Mammary microvascular endothelial cell (primary cell): ENCODE measurements at places on chromosomes 6 and 20. TPM values are rescaled to one million over a fixed set of nuclear protein-coding genes. Genes with fewer than 3 reads are reported as not detected.

Gene MAS1
- not detected in 2 replicates for total RNA-seq

Gene RGS17
- 1.1 and 3.4 TPM in 2 replicates for total RNA-seq

Gene JPH2
- total RNA-seq: 1.1 TPM in 2 replicates

Gene TP53TG5
- not detected in 2 replicates for total RNA-seq

Gene POPDC3
- total RNA-seq: 0.34 and 1.3 TPM in 2 replicates

Gene TMEM74B
- 0.20 and 1.4 TPM in 2 replicates for total RNA-seq

Gene CSE1L
- 172 and 179 TPM in 2 replicates for total RNA-seq

Gene OXT
- total RNA-seq: not detected in 2 replicates

Gene OOEP
- not detected in 2 replicates for total RNA-seq

Gene SYNDIG1
- not detected in 2 replicates for total RNA-seq

Gene TSHZ2
- total RNA-seq: 0.73 and 0.94 TPM in 2 replicates

Gene TFEB
- total RNA-seq: 2.3 and 3.4 TPM in 2 replicates

Gene SLC4A11
- 3.1 TPM in 2 replicates for total RNA-seq

Gene C4A
- 0.53 and 1.3 TPM in 2 replicates for total RNA-seq

Gene VARS2
- 19.5 and 23.0 TPM in 2 replicates for total RNA-seq

Gene THBS2
- total RNA-seq: 0.67 and 1.0 TPM in 2 replicates
